ENCODE measurements at places on chromosomes 1 and 21.

- DNase-seq, result no peak
Measured at GRCh38 chr1:3405974-3406867, 48.2 kb upstream of the ARHGEF16 start.

DNA sequence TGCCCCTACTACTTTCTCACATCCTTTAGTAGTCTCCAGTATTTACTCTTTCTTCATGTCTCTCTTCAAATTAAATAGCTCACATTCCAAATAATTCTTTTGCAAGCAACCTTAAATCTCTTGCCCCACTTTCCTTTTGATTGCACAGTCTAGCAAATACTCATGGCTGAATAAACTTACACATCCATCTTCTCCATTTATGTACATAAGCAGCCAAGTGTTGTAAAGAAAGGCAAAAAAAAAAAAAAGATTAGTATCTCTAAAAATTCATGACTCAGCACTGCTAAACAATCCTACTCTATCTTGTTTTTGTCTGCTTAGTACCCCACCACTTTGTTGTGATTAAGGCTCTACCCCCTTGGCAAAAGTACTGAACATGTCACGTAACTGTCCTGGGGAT is 42.6 kb downstream of the F13B start:
- no peak for DNase-seq

DNA sequence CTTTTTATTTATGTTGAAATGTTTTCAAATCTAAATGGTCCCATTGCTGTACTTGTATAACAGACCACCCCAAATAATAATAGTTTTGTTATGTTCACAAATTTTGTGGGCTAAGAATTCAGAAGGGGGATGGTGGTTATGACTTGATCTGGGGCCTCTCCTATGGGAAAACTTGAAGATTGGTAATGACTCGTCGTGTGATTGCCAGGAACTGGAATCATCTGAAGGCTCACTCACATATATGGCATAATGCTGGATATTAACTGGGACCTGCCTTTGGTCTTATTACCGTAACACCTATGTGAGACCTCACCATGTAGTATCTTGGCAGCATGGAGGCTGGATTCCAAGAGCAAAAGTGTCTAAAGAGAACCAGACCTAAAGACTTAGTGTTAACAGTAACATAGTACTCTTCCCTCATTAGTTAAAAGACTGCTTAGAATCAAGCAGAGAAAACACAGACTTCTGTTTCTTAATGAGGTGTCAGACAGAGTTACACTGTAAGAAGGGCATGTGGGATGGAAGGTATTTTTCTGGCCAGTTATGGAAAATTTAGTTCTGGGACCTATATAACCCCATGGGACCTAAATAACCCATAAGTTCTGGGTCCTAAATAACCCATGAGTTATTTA is 11.9 kb downstream of the LYPLAL1 start:
- no peak for DNase-seq

- DNase-seq, result peak; percentile 43
Measured at GRCh38 chr1:31765041-31765467, 914 bp upstream of the ADGRB2 start.

GRCh38 chr1:114355240-114355639 is 155.8 kb downstream of the TRIM33 start:
- DNase-seq, result no peak

GRCh38 chr1:18714404-18715175 is 83.9 kb downstream of the PAX7 start:
- no peak for DNase-seq

DNA sequence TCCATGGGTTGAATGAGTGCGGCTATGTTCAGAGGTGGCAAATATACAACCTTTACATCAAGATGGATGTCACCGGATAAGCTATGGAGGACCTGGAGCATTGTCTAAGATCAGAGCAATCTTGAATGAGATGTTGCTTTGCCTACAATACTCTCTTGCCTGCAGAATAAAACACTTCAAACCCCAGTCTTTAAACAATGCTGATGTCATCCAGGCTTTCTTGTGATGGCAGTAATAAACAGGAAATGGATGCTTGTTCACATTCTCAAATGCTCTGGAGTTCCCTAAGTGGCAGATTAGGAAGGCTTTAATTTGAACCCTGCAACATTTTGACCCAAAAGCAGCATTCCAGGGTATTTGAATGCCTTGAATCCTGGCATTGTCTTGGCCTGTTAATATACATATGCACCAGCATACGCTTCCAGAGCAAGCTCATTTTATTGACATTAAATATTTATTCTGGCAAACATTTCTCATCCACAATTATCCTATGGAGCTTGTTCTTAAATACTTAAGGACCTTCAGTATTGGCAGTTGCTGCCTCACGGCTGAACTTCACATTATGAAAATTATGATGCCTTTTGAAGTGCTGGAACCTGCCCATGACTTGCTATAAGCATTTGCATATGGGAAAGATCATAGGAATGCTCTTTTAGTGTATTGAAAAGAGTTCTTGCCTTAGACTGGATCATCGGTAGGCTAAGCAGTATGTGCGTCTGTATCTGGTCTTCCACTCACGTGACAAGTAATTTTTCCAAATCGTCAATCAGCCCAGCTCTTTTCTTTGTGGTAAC is 422.7 kb downstream of the SIPA1L2 start:
- no peak for DNase-seq

DNA sequence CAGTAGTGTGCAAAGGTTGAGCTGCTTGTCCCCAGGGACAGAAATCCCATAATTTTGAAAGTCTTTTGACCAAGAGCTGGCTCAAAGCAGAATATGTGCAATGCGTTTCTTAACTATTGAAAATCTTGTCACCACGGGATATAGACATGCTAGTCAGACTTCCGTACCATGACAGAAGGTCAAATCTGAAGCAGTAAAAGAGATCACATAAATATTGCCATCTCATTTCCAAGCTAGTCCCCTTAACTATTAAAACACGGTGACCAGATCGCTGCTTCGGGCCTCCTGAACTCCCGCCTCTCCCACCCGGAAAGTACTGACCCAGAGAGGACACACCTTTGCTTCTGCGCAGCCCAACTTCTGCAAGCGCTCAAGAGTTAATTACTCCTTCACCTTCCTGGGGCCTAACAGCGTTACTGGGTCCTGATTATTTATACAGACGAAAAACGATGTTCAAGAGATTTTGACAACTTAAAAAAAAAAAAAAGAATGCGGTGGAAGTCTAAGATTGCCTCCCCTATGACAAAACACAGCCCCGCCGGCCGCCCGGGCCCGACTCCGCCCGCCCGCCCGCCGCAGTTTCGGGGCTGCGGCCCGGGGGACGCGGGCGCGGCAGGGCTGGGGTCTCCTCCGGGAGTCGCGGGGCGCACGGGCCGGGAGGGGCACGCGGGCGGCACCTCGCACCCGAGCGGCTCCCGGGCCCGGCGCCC is 692 bp downstream of the SORT1 start:
- DNase-seq, result no peak

DNA sequence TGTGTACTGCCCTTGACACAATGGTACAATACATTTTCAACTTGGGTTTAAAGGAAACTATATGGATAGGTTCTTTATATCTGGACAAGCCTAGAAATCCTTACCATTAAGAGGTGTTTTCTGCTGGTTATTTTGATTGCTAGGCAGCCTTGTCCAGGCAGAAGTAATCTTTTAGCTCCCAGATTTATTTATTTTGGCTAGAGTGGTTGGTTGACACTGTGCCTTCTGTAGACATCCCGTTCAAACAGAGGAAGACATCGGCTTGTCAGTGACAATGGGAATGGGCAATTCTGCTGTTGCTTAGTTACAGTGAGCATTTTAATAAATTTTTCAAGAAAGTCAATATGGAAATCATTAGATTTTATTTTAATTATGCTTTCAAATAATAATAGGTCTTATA is 138.8 kb downstream of the VPS13D start:
- no peak for DNase-seq

DNA sequence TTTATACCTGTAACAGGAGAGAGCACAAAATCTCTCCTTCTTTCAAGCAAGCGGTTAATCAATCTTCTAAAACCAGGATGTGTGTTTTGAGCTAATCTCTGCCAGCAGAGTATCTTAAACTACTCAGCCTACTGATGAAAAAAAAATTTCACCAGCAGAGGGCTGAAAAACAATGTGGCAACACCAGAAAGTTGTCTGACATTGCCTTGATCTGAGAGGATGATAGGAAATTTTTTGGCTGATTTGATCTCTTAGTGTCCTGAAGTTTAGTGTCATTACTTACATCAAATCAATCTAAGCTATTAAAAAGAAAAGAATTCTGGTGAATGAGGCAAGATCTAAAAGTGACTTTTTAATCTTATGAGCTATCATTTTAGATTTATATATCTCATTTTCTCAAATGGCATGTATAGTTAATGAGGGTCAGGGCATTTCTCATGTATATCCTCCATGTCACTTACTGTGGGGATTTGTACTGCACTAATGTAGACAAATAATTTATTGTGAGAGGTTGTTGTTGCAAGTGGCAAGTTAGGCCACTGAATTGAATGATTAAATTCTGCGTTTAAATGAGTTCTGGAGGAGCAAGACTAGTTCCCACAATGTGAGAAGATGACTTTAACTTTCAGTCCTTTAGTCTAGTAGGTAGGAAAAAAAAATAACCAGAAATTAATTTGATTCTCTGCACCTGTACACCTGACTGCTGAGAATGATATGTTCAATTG is 10.9 kb downstream of the ADAMTS1 start:
- no peak for DNase-seq

GRCh38 chr1:113439277-113439670 is 49.0 kb downstream of the MAGI3 start:
- no peak for DNase-seq

DNA sequence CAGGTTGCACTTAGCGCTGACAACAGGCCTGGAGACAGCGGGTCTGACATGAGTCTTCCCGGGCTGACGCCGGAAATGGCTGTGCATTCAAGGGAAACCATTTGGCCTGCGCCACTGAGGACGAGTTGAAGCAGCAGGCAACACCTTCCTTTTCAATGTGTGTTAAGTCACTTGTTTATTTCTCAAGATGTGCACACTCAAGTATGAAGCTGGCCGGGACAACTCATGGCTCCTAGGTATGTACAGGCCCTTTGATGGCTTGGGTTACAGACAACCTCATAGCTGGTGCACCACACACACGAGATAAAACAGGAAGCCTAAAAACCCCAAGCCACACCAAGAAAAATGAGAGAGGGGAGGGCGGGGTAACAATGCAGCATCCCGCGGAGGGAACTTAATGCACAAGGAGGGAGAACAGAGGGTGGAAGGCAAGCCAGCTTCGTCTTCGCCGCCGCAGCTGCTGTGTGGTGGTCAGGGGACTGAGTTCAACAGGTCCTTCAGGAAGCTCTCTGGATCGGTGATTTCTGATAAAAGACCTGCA is 118.0 kb upstream of the IFFO2 start:
- peak; percentile 75 for DNase-seq
